ENCODE measurements at places on chromosomes 4 and X.

DNA sequence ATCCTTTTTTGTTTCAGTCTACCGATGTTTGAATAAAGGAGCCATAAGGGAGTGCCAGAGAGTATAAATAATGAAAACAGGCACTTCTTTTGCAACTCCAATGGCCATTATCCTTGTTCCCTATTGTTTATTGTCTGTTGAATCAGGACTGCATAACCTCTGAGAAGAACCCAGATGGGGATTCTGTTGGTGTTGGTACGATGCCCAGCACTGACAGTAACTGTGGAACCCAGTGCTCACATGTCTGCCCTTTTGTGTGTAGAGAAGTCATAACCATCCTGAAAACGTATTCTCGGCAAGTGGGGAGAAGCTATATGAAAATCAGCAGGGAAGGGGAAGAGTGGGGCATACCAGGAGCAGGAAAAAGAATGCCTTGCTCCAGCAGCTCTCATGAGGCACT lies 195.1 kb upstream of the EDNRA start:
- DNase-seq: no peak

- DNase-seq: no peak
Measured at GRCh38 chr4:124640022-124640730, 72.4 kb downstream of the ANKRD50 start.

DNA sequence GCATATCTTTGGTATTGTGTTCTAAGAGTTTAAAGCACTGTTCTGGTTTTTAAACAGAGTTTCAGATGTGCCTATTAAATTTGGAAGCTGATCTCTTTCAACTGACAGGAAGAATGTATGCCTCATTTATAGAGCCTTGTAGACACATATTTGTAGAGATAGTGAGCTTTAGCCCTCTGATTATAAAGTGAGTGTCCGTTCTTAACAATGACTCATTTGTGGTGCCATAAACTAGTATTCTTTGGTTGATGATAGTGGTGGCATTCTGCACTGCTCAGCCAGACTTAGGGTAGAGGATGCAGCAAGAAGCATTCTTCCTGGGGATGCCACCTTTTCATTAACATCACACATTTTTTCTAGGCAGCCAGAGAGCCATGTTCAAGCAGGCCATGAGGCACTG lies 121.7 kb downstream of the TLL1 start:
- no peak for DNase-seq

DNA sequence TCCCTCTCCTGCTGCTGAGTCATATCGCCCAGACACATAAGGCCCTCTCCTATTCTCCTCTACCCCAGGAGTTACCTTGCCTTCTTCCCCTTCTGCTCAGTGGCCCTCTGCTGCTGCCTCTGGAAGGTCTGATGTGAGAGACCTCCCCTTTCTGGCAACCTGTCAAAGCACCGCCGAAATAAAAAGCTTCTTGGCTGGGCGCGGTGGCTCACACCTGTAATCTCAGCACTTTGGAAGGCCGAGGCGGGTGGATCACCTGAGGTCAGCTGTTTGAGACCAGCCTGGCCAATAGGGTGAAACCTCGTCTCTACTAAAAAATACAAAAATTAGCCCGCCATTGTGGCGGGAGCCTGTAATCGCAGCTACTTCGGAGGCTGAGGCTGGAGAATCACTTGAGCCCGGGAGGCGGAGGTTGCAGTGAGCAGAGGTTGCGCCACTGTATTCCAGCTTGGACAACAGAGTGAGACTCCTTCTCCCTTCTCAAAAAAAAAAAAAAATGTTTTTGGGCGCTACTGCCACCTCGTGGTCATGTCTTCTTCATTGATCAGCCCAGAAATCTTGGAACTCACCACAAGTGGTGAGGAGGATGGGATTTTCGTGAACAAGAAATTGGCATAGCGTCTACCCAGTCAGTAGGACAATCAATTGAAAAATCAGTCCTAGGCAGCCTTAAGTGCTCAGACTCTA lies 8.6 kb upstream of the ZXDA start:
- no peak for DNase-seq

DNA sequence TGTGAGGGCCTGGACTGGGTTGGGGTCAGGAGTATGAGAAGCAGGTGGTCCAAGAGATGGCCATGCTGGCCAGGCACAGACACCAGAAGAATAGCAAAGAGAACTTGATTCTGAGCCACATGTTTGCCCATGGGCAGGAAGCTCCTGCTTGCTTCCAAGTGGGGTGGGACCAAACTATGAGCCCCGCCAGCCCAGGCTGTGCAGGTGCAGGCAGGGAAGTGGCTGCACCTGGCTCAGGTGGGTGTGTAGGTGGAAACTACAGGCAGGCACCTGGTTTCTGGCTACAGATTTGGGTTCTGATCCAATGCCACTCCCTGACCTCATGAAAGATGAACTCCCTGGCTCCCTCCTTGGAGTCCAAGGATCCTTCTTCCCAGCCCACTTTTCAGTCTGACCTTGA lies 207.9 kb upstream of the KLF3 start:
- no peak for DNase-seq

DNA sequence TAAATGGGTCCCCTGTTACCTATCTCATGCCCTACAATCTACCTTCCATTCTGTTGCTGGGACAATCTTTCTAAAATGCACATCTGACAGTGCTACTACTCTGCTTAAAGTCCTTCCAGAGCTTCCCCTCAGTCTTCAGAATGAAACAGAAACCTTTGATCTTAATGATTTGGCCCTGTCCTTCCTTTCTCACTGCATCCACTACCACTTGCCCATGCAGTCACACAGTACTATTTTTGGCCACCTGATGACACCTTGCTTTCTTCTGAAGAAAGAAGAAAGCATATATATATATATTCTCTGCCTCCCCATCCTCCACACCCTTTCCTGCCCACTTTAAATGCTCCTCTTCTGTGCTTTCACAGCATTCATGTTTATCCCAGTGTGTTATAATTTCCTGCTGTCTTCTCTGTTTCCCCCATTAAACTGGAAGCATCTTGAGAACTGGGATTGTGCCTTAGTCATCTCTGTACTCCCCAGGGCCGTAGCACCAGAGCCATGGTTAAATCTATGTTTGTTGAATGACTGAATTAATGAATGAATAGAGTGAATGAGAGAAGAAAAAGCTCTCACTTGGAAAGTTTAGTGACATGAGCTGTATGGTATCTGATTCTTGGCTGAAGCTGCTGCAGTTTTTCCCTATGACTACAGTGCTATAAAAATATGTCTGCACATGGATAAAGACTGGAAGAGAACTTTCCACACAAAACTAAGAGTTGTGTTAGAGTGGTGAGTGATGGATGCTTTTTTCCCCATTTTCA lies 56.2 kb downstream of the RTL9 start:
- no peak for DNase-seq

DNA sequence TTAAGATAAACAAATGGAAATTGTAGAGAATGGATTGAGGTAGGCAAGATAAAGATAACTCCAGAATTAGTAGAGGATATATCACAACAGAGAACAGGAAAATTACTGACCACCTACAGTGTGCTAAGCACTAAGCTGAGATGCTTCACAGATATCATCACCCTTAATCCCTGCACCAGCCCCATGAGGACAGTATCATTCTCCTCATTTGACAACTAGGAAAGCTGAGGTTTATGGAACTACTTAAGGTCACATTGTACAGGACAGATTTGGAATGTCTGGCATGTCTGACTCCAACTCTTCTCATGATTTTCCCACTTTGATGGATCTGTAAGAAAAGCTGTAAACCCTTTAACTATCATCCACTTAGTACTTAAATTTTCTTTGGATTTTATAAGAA lies 95.5 kb downstream of the CASK start:
- no peak for DNase-seq

DNA sequence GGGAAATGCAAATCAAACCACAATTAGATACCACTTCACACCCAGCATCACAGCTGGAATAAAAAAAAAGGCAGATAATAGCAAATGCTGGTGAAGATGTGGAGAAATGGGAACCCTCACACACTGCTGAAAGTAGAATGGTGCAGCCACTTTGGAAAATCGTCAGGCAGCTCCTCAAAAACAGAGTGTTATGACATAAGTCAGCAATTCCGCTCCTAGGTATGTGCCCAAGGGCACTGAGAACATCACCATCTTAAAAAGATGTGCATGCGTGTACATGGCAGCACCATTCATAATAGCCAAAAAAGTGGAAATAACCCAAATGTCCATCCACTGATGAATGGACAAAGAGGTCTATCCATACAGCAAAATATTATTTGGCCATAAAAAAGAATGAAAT lies 28.0 kb downstream of the HMX1 start:
- DNase-seq: no peak

- DNase-seq: no peak
Measured at GRCh38 chrX:115616943-115617563, 56.1 kb downstream of the PLS3 start.

DNA sequence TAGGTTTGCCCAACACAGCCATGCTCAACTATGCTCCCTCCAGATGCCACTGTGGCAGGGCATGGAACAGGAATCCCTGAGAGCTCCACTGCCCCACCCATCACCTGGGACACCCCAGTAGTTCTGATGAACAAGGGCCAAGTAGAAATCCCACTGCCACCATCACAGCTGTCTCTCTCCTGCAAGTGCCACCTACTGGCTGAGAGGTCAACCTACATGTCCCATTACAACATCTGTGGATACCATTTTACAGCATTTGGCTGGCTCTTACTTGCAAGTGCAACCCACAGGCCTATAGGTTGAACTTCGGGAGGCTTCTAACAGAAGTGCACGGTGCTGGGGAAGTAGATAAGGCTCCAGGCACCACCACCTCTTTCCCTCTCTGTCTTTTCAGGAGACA lies 142.5 kb downstream of the CXXC4 start:
- DNase-seq: no peak

DNA sequence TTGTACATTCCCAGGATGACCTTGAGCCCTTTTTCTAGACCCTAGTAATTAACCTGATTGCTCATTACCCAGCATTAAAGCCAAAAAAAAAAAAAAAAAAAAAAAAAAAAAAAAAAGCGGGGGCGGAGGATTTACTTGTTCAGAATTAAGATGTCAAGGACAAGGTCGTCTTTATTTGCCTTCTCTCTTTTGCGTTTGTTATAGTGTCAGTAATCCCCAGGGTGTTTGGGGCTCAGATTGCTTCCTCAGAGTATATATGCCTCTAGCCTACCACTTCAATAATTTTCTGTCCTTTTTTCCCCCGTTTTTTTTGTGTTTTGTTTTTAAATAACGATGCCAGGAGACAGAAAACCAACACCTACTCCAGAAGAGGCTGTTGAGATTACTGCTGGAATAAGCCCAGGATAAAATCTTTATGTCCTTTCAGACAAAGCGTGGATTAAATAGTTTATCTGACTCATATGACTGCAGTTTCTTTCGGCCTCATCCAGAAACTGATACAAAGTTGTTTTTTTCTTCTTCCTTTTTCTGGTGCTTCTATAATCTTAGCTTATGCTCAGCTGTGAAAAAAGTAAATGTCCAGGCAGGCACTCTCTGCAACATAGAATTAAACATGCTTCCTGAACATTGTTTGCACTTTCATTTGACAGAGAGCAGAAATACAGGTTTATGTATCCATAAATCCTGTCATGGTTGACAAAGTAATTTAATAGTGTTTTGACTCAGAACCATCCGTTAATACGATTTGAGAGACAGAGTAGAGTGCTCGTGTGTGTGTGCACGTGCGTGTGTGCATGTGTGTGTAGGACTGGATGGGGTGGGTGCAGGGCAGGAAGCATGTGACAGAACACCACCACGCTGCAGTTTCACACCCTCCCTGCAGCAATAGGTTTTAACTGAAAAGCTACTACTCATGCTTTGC lies 138.6 kb downstream of the AFF1 start:
- DNase-seq: no peak

GRCh38 chr4:22745234-22745633 lies 52.5 kb downstream of the GBA3 start:
- no peak for DNase-seq

- no peak for DNase-seq
Measured at GRCh38 chrX:103607364-103608305, at the start of gene TCEAL3. Gene TCEAL3, plus strand, starts transcription at chrX:103607963. Its CDS starts 1,102 bp downstream, at chrX:103609065.

GRCh38 chrX:108347800-108348199 lies 90.4 kb downstream of the COL4A6 start:
- DNase-seq: no peak

DNA sequence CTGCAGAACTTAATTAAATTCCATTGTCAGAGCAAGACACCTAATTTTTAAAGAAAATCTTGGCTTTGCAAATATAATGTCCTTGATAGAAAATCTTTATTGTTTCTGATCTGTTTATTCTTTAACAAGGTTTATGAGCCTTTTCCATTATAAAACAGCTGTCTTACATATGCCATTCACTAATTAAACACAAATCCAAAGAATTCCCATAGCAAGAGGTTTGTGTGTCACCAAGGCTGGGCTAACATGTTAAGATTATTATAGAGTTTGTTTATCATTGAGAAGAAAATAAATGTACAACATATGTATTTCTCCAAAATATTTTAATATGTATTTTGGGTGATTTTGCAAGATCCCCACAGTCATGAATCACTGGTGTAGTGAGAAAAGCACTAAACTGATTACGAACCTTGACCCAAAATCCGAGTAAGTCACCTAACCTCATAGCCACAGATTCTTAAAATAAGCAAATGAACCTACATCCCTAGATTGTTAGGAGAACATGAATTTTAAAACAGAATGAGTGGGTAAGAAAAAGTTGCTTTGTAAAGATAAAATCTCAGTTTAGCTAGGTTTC lies 694.8 kb upstream of the INTU start:
- no peak for DNase-seq

DNA sequence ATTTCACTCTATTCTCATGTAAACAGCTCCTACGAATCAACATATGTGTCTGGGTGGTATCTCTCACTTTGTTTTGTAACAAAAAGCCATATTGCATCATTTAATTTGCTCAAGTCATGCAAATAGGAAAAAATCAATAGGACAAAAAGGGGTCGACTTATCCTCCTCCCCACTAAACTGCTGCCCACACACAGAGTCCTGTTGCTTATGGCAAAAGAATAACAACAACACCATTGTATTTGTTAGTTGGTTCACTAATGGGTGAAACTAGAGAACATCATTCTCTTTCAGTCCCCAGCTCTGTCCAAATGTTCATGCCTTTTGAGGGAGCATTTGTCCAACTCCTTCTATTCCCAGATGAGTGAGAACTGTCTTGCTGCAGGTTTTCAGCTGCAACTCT lies 2.1 kb downstream of the HHIP start:
- no peak for DNase-seq

- DNase-seq: no peak
Measured at GRCh38 chr4:128521156-128521555, 233.5 kb upstream of the PGRMC2 start.
